ENCODE measurements at places on chromosomes 5 and 9.

GRCh38 chr9:117448066-117448465, 33.2 kb upstream of the ASTN2 start:
- DNase-seq, result no peak

GRCh38 chr9:36967997-36968396, 66.1 kb downstream of the PAX5 start:
- DNase-seq, result no peak

GRCh38 chr5:142551338-142552067, 134.4 kb downstream of the FGF1 start:
- peak; percentile 14 for DNase-seq

GRCh38 chr5:119412279-119413227, 39.7 kb upstream of the HSD17B4 start:
- no peak for DNase-seq

GRCh38 chr9:130824643-130825350, 10.3 kb upstream of the ABL1 start:
- DNase-seq, result no peak

- DNase-seq, result no peak
Observed at GRCh38 chr5:115626445-115626823, 598 bp upstream of the TMED7 start.

- peak; percentile 11 for DNase-seq
Observed at GRCh38 chr9:125889112-125889475, 141.9 kb downstream of the PBX3 start.

- DNase-seq, result no peak
Observed at GRCh38 chr5:153893817-153894216, 144.9 kb downstream of the FAM114A2 start.

DNA sequence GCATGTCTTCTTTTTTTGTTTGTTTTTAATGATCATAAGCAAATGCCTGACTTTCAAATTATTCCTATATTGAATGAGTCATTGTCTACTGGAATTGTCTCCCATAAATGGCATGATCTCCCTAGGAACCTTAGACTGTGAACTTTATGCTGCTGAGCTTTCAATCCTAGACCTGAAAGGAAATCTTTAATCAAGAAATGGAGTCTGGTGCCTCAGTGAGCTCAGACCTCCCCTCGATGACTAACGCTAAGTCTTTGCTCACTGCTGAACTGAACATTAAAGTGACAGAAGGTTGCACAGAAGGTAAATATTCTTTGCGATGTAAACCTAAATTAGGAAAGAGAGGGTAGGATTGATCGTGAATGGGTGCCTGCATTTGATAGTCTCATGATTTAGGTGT, 745.2 kb upstream of the WWC1 start:
- DNase-seq, result no peak

DNA sequence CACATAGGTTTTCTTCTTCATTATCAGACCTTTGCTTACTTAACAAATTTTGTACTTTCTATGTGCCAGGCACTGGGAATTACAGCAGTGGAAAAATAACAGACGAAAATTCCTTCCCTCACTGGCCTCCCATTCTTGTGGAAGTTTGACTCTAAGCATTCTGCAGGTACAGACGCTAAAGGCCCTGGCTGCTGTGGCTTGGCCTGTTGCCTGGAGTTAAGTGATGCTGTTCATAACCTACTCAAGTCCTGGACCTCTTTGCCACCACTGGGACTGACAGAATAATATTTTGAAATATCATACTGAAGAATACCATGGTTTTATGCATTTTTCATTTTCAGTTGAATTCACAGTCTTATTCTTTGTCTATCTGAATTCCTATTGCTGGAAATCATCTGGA, 97.3 kb upstream of the SPATA31C2 start:
- no peak for DNase-seq

DNA sequence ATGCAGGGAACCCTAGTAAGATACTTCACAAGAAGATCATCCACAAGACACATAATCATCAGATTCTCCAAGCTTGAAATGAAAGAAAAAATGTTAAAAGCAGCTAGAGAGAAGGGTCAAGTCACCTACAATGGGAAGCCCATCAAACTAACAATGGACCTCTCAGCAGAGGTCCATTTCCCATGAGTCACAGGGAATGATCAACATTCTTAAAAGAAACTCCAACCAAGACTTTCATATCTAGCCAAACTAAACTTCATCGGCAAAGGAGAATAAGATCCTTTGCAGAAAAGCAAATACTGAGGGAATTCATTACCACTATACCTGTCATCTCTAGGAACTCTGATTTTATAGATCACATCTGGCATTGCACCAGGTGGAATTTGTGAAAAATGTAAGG, 52.9 kb upstream of the SPATA31E1 start:
- no peak for DNase-seq

- DNase-seq, result no peak
Observed at GRCh38 chr9:132214027-132214622, 52.3 kb downstream of the NTNG2 start.

DNA sequence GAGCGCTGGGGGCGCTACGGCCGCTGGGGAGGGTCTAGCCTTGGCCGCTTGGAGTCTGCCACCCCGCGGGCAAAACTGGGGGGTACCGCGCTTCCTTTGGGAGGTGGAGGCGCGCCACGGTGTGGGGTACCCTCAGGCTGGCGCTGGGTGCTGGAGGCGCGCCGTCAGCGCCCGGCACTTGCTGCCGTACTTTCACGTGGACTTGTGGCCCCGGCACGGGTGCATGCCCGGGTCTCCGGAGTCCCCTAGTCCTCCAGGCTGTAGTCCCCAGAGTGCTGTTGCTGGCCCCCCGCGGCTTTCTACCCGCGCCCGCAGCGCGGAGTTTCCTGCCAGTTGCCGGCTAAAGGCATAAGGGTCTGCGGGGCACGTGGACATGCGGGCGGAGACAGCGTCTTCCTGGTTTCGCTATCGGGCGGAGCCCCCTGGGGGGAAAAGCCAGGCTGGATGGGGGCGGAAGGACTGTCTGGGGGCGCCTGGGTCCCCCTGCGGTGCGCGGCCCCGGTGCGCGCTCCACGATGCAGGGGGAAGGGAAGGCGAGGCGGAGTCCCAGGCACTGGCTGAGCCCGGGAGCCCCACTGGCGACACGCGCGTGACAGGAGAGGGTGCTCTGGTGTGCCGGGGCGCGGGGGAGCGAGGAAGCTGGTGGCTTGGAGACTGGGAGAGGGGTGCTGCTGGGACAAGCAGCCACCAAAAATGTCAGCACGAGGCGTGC, 666 bp downstream of the PPARGC1B start:
- peak; percentile 66 for DNase-seq

GRCh38 chr9:131946180-131946579, 133.5 kb downstream of the MED27 start:
- peak; percentile 65 for DNase-seq

GRCh38 chr9:130477564-130477963, 32.8 kb downstream of the ASS1 start:
- DNase-seq, result no peak

- no peak for DNase-seq
Observed at GRCh38 chr5:66276986-66277385, 132.9 kb downstream of the SREK1 start.

GRCh38 chr9:79610791-79611614, 39.2 kb downstream of the TLE4 start:
- peak; percentile 92 for DNase-seq

GRCh38 chr5:37836235-37836591, 3.6 kb downstream of the GDNF start:
- no peak for DNase-seq

DNA sequence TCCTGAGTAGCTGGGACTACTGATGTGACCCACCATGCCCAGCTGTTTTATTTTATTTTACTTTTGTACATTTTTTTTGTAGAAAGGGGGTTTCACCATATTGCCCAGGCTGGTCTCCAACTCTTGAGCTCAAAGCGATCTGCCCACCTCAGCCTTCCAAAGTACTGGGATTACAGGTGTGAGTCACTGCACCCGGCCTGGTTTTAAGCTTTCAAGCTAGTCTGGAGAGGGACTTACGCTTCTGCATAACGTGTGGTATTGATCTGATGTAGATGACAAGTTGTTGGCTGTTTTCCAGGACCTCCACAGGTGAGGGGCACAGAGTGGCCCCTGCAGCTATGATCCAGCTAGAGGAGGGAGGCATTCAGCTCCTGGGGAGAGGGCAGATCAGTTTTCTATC, 6.8 kb upstream of the CCL21 start:
- no peak for DNase-seq

GRCh38 chr5:95655575-95655974, 9.0 kb downstream of the RFESD start:
- DNase-seq, result no peak

DNA sequence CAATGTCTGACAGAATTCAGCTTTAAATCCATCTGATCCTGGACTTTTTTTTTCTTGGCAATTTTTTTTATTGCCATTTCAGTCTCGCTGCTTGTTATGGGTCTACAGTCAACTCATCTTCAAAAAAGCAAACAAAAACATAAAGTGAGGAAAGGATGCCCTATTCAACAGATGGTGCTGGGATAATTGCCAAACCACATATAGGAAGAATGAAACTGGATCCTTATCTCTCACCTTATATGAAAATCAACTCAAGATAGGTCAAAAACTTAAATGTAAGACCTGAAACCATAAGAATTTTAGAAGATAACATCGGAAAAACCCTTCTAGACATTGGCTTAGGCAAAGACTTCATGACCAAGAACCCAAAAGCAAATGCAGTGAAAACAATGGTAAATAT, 389.1 kb upstream of the ST8SIA4 start:
- DNase-seq, result no peak

DNA sequence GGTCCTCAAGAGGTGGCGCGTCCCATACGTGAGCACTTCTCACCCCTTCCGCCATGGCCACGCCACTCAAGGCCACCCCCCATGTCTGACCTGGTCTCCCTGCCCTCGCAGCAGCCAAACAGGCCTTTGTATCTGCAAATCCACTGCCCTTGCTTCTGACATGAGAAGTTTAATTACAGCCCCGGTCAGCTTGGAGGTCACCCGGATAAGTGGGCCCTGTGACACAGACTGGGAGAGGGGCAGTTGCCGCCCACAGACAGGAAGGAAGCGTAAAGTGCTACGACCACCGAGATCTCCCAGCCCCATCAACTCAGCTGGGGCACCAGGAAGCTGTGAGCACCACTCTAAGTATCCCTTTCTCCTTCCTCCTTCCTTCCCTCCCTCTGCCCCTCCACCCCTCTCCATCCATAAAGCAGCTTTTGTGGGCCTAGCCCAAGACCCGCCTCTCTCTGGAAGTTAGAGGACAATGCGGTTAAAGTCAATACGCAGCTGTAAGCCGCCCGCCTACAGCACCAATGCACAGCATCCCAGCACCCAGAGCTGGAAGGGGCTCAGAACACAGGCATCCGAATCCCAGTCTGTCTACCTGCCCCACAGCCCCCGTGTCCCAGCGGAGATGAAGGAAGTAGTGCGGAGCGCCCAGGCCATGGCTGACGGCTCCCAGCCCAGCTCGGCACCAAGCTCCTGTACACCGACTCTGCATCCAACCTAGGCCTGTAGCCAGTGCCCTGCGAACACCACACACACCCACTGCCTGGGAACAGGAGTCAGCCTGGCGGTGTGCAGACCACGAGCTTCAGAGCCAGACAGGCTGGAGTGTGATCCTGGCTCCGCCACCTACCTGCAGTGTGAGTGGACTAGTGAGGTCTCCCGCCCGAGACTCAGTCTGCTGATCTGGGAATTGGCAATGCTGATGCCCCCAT, 44.8 kb upstream of the RNF130 start:
- DNase-seq, result no peak
